NCI-H2029 treated with DMSO at 0.1 percent for 48 hours (cell line): ENCODE measurements at places on chromosomes 12 and 14.

- DNase-seq = no peak
Measured at GRCh38 chr14:22233377-22233776, 355.6 kb downstream of the DAD1 start.

- DNase-seq = no peak
Measured at GRCh38 chr14:77065851-77066577, 32.0 kb upstream of the CIPC start.

- DNase-seq = no peak
Measured at GRCh38 chr12:90299121-90299520, 590.5 kb upstream of the ATP2B1 start.

GRCh38 chr14:64733899-64734298 lies 29.7 kb downstream of the PLEKHG3 start:
- DNase-seq = no peak

DNA sequence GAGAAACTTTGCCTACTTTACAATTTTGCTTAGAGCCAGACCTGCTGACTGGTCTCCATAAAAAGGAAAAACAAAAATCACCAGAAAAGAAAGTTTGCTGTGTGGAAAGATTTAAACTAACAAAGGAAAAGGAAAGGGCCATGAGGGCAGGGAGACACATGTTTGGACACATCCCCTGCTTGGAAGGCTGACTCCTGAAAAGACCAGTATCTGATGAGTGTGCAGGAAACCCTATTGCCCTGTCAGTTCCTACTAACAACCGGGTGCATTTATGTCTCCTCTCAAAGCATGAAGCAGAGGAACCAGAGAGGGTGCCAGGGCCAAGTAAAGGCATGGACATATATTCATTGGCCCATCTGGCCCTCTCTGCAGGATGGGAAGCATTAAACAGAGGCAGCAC lies 7.0 kb upstream of the STAB2 start:
- DNase-seq = no peak

DNA sequence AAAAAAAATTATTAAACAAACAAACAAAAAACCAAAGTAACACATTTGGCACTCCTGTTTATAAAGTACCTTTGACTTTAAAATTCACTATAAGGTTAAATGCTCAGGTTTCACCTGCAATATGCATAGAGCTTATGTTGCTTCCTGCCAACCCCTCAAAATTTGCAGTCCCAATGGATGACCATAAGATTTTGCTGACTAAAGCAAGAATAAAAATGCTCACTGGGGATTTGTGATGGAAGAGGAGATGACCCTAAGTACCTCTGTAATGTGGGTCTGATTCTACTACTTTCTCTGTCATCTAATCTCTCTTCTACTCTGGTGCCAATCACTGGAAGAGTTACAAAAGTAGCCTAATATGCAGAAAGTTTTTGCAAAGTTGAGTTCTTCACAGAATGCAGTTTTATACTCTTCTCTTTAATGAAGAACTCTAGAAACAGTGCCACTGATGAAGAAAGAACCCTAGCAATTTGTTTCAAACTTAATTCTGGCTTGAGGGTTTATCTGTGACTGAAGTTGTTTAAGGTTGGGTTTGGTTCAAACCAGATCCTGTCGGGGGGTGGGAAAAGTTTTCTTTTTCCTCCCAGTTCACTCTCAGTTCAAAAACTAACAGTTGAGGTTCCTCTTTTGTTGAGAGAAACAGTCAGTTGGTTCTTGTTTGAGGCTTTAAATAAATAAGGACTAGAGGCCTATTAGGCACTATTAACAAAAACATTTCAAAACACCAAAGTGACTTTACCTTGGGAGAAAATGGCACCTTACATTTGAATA lies 10.9 kb downstream of the WASHC3 start:
- no peak for DNase-seq

- DNase-seq = no peak
Measured at GRCh38 chr12:12723681-12724420, 6.7 kb downstream of the CDKN1B start.

DNA sequence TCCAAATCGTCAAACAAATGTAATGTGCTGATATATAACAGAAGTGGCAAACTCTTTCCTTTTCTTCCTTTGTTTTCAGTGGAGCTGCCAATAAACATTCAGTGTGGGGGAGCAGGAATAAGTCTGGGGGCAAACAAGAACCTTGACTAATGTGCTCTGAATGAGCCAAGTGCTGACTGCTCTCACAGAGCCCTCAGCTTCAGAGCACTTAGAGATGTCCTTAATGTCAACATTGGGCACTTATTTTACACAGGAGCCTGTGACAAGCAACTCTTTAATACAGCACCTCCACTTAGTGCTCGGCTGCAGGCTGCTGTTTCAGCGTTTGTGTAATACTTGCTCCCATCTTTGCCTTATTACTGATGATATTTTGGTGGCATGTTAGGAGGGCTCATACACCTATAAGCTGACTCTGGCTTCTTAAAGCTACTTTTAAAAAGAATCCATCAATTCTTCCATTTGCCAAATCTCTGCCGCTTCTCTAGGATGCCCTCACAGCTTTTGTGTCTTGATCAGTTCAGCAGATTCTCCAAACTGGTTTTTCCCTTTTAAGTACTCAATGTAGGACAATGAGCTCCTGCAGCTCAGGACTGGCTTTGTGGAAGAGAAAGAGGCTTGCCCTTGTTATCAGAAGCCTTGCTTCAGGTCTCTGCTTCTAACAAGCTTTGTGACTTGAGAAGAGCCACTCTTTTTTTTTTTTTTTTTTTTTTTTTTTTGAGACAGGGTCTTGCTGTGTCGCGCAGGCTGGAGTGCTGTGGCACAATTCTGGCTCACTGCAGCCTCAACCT lies 206.6 kb downstream of the MON2 start:
- no peak for DNase-seq

- no peak for DNase-seq
Measured at GRCh38 chr12:91618281-91618680, 435.7 kb upstream of the DCN start.

DNA sequence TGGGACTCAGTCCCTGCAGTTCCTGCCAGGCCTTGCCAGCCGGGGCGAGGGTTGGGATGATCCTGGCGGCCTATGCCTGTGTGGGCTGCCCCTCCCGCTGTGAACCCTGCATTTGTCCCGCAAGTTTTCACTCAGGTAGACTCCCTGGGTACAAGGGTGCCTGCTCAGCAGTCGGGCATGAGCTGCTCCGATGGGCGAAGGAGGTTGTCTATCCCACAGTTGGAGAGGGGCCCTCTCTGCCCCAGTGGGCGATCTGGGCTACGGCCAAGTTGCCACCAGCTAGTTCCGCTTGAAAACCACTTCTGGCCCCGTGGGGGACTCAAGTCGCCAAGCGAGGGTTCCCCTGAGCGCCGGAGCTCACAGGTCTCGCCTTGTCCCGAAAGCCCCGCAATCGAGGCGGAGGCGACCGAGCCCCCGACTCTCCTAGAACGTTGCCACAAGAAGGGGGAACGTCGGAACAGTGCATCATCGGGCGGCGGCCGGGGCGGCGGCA lies 365 bp upstream of the TPI1 start:
- DNase-seq = no peak

- DNase-seq = no peak
Measured at GRCh38 chr12:113184098-113184899, 979 bp downstream of the DDX54 start.

DNA sequence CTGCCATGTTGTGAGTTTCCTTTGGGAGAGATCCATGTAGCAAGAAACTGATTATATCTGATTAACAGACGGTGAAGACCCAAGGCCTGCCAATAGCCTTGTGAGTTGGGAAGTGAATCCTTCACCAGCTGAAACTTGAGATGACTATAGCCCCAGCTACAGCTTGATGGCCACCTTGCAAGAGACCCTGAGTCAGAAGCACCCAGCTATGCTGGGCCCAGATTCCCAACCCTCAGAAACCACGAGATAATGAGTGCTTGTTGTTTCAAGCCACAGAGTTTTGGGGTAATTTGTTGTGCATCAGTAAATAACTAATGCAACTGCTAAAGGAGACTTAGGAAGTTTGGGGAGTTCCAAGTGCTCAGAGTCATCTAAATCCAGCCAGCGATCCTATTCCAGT lies 80.3 kb downstream of the AVPR1A start:
- no peak for DNase-seq

DNA sequence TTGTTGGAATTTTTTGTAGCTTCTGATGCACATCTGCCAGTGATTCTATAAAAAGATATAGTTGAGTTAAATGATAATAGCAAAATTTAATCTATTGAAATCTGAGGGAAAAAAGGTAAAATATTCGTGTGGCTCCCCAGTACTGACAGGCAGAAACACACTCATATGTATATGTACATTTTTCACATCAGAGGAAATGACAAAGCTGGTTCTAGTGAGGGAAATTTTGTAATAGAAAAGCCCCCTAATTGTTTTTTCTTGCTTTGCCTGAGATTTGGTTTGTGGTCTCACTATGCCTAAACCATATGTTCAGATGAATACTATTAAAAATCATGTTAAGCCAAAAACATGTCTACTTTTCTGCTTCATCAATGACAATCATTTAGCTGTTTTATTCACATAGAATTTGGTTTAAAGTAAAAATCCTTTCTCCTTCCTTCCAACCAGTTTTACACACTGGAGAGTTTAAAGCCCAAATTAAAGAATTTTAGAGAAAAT lies 203.5 kb downstream of the ANO6 start:
- no peak for DNase-seq
